Ascending aorta (tissue), 2 donors: ENCODE measurements at places on chromosomes 7 and 10. TPM values are rescaled to one million over a fixed set of nuclear protein-coding genes. Genes with fewer than 3 reads are reported as not detected.

DNA sequence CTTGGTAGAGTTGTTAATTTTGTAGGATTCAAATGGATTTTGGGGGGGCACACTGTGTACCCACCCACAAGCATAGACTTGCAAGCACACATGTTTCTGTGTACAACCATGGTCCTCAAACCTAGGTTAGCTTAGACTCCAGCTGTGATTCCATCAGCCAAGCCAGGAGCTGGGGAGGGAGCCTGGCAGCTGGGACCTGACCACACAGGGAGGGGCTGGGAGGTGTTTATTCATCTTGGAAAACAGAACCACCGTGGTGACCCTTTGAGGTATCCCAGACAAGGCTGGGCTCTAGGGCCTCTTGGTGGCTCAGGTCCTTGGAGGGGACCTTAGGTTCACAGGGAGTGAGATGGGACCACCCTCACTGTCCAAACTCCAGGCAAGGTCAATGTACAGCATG lies 410.3 kb downstream of the NEBL start:
- H3K27me3 ChIP-seq, result no peaks in the 10 kb centered on the region
- H3K4me3 ChIP-seq, result no peak overlapping the region
- H3K27ac ChIP-seq, result no peak overlapping the region
- H3K4me1 ChIP-seq, result no peaks in the 10 kb centered on the region
- H3K36me3 ChIP-seq, result no peaks in the 10 kb centered on the region

Gene ZNF425
- not detected for total RNA-seq

DNA sequence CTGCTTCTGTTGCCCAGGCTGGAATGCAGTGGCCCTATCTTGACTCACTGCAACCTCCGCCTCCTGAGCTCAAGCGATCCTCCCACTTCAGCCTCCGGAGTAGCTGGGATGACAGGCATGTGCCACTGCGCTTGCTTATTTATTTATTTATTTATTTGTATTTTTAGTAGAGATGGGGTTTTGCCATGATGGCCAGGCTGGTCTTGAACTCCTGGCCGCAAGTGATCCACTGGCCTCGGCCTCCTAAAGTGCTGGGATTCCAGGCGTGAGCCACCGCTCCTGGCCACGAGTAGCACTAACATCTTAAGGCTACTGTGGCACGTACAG lies 70.9 kb downstream of the CARD11 start:
- no peaks in the 10 kb centered on the region for H3K4me1 ChIP-seq
- no peaks in the 10 kb centered on the region for H3K36me3 ChIP-seq
- no peak overlapping the region for H3K27ac ChIP-seq
- no peak overlapping the region for H3K4me3 ChIP-seq

Gene HHEX
- total RNA-seq, result 18.5 TPM

DNA sequence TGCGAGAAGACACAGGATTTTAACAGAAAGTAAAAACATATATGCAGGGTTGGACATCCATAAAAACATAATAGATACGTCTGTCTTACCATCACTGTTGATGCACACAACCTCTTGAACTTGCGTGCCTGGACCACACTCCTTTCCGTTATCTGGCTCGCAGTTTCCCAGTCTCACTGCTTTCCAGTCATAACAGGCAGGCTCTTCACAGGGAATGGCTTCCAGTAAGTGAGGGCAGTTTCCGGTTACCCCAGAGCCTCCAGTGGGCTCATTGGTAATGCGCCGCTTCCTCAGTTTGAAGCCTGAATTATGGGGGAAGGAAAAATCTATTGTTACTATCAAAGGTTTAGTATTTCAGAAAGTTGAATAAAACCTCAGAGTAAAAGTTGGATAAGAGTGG lies 290.7 kb downstream of the THSD7A start:
- H3K36me3 ChIP-seq, result no peaks in the 10 kb centered on the region
- H3K27ac ChIP-seq, result no peak overlapping the region
- no peaks in the 10 kb centered on the region for H3K4me1 ChIP-seq
- no peak overlapping the region for H3K4me3 ChIP-seq
- no peak for DNase-seq

GRCh38 chr7:37577412-37577811 lies 106.2 kb upstream of the GPR141 start:
- no peaks in the 10 kb centered on the region for H3K36me3 ChIP-seq
- H3K27ac ChIP-seq, result no peak overlapping the region
- H3K4me1 ChIP-seq, result no peaks in the 10 kb centered on the region
- H3K4me3 ChIP-seq, result no peak overlapping the region
- H3K27me3 ChIP-seq, result no peaks in the 10 kb centered on the region
- no peak for DNase-seq

DNA sequence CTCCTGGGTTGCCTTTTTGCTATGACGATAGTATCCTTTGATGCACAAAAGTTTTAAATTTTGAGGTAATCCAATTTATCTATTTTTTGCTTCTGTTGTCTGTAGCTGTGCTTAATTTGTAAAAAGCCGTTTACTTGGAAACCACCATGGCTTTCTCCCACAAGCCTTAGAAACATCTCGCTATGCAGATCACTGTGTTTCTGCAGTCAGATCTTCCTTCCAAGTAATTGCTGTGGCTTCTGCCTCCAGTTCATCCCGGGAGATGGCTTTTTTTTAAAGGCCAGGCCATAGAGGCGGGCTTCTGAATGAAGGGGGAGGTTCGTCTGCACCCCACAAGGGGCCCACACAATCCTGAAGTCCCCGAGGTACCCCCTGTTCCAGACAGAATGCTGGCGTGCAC lies 48.3 kb upstream of the OCM2 start:
- no peak for DNase-seq
- H3K27me3 ChIP-seq, result no peaks in the 10 kb centered on the region
- H3K36me3 ChIP-seq, result no peaks in the 10 kb centered on the region
- no peaks in the 10 kb centered on the region for H3K4me1 ChIP-seq

GRCh38 chr7:37153376-37153775 lies 295.3 kb downstream of the ELMO1 start:
- no peak overlapping the region for H3K4me3 ChIP-seq
- no peaks in the 10 kb centered on the region for H3K36me3 ChIP-seq
- no peaks in the 10 kb centered on the region for H3K27me3 ChIP-seq

DNA sequence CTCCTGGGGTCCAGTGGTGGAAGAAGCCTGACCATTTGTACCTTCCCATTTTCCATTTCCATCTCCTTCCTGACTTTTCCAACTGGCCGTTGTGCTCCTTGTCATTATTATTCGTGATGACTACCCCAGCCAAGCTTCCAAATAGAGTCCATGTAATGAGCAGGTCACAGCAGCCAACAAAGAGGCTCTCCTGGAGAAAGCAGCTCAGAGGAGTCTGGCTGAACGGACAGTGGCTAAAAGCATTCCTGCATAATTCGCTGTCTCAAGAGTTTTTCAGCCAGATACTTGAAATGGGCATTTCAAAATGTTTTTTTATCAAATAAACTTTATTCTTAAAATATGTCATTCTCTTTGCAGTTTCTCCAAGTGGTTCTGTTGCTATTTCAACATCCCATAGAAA lies 458.6 kb downstream of the INHBA start:
- H3K4me1 ChIP-seq, result no peaks in the 10 kb centered on the region
- DNase-seq, result no peak
- no peak overlapping the region for H3K27ac ChIP-seq

GRCh38 chr10:97974100-97974499 lies 56.3 kb downstream of the CRTAC1 start:
- no peaks in the 10 kb centered on the region for H3K4me1 ChIP-seq
- no peak overlapping the region for H3K27ac ChIP-seq
- no peaks in the 10 kb centered on the region for H3K36me3 ChIP-seq
- H3K4me3 ChIP-seq, result no peak overlapping the region

DNA sequence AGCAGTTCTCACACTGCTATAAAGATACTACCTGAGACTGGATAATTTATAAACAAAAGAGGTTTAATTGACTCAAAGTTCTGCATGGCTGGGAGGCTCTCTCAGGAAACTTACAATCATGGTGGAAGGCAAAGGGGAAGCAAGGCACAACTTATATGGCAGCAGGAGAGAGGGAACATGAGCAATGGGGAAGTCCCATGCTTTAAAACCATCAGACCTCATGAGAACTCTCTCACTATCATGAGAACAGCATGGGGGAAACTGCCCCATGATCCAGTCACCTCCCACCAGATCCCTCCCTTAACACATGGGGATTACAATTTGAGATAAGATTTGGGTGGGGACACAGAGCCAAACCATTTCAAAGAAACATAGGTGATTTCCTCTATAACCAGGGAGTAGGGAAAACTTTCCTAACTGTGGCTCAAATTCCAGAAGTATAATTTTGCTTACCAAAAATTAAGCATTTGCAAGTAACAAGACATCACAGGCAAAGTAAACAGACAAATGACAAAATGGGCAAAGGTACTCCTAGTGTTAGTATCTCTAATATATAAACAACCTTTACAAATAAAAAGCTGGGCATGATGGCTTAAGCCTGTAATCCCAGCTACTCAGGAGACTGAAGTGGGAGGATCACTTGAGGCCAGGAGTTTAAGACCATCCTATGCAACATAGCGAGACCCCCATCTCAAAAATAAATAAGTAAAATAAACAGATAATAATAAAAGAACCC lies 88.0 kb downstream of the KBTBD2 start:
- no peaks in the 10 kb centered on the region for H3K4me1 ChIP-seq
- no peak for DNase-seq
- no peak overlapping the region for H3K4me3 ChIP-seq
- no peaks in the 10 kb centered on the region for H3K27me3 ChIP-seq

DNA sequence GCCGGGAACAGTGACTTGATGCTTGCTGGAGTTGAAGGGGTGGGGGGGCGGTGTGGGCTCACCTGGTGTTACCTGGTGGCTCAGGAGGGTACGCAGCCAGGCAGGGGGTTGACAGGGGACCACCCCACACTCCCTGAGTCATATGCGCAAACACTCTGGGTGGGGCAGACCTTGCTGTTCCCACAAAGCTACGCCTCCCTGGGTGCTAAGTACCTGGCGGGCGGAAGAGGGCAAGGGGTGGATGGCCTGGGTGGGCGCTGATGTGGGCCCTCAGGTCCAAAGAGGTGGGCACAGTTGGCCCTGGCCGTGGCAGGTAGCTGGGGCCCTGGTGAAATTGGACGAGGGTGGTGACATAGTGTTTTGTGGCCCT lies 13.9 kb downstream of the STX1A start:
- H3K27me3 ChIP-seq, result no peaks in the 10 kb centered on the region
- H3K27ac ChIP-seq, result peak overlapping the region; percentile 63
- H3K36me3 ChIP-seq, result peaks cover 20% of the 10 kb centered on the region

Gene ITPRID1
- not detected for total RNA-seq

- no peaks in the 10 kb centered on the region for H3K36me3 ChIP-seq
- DNase-seq, result no peak
- no peaks in the 10 kb centered on the region for H3K4me1 ChIP-seq
- H3K27ac ChIP-seq, result no peak overlapping the region
- no peaks in the 10 kb centered on the region for H3K27me3 ChIP-seq
- no peak overlapping the region for H3K4me3 ChIP-seq
Measured at GRCh38 chr7:108244110-108244509, 113.9 kb upstream of the LAMB4 start.

Gene DPYSL4
- total RNA-seq, result not detected

GRCh38 chr7:36523371-36524101 lies 133.9 kb downstream of the ANLN start:
- H3K4me3 ChIP-seq, result no peak overlapping the region
- no peak for DNase-seq
- no peaks in the 10 kb centered on the region for H3K36me3 ChIP-seq
- H3K27me3 ChIP-seq, result no peaks in the 10 kb centered on the region
- no peak overlapping the region for H3K27ac ChIP-seq
- H3K4me1 ChIP-seq, result no peaks in the 10 kb centered on the region

Gene SMNDC1
- total RNA-seq, result 6.9 TPM

Gene HELLS
- 25.1 TPM for total RNA-seq

DNA sequence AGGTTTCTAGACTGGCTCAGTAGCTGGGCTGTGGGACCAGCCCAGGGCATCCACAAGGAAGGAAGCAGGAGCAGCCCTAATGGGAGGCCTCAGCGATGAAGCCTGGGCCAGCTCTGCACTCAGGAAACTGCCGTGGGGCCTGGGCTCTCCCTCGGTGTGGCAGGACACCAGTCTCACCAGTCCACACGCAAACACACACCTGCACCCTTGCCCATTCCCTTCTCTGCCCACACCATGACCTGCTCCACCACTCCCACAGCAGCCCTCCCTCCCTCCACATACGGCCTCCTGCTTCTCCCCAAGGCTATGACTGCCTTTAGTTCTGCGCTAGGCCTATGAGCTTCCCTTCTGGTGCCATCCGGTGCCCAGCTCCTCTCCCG lies 7.1 kb downstream of the FGF8 start:
- peaks cover 6% of the 10 kb centered on the region for H3K27me3 ChIP-seq
